Naive thymus-derived CD8-positive, alpha-beta T cell (primary cell): ENCODE measurements at places on chromosomes 12 and 14. TPM values are rescaled to one million over a fixed set of nuclear protein-coding genes. Genes with fewer than 3 reads are reported as not detected.

The CDCA4 gene
- 12.0 TPM for polyA plus RNA-seq

The MYL2 gene
- not detected for polyA plus RNA-seq

The CCDC175 gene
- polyA plus RNA-seq, result not detected

The KRT77 gene
- not detected for polyA plus RNA-seq

The NRL gene
- polyA plus RNA-seq, result 3.5 TPM

The CLEC4C gene
- not detected for polyA plus RNA-seq

The RFX4 gene
- not detected for polyA plus RNA-seq

The BHLHE41 gene
- polyA plus RNA-seq, result not detected

The MYF6 gene
- polyA plus RNA-seq, result not detected
